Hepatic stellate cell (primary cell): ENCODE measurements at places on chromosomes 16 and 17.

- no peak for DNase-seq
Measured at GRCh38 chr17:13413001-13413400, 188.7 kb downstream of the HS3ST3A1 start.

GRCh38 chr17:65131946-65132345 is 5.2 kb upstream of the RGS9 start:
- peak; percentile 81 for DNase-seq

DNA sequence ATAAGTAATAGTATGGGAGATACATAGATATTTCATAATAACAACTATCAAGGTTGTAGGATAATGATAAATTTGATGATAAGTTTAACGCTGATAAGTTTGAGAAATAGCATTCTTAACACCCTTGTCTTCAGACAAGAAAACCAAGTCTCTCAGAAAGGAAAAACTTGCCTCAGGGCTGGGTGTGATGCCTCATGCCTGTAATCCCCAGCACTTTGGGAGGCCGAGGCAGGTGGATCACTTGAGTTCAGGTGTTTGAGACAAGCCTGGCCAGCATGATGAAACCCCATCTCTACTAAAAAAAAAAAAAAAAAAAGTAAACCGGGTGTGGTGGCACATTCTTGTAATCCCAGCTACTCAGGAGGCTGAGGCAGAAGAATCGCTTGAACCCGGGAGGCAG is 90.7 kb downstream of the SHISA9 start:
- DNase-seq, result no peak

DNA sequence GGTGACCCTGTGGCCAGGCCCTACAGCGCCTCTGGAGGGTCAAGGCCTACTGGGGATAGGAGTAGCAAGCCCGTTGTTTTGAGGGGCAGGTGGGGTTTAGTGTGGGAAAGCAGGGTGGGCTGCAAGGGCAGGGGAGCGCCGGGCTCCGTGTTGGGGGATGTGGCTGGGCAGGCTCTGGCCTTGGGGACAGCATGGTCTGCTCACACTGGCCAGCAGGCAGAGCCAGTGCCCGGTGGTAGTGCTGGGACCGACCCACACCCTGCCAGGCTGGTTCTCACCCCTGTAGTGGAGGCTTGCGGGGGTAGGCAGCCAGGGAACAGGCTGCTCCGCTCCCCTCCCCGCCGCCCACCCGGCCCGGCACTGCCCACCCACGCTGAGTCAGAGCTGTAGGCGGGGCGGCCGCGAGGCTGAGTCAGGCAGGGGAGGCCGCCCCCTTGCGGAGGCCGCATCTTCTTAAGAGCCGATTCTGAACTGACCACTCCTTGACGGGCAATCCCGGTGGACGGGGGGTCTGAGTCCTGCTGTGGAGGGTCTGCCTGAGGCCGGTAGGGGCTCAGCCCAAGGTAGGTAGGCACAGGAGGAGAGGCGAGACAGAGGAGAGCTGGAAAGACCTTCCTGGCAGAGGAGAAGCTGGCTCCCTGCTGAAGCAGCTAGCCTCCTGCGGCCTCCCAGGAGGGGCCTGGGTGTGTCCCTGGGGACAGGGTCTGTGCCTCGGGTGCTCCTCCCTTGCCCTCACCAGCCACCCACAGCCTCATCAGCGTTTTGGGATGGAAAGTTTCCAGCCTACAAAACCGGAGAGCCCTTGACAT is 62.4 kb downstream of the BAIAP2 start:
- peak; percentile 92 for DNase-seq

DNA sequence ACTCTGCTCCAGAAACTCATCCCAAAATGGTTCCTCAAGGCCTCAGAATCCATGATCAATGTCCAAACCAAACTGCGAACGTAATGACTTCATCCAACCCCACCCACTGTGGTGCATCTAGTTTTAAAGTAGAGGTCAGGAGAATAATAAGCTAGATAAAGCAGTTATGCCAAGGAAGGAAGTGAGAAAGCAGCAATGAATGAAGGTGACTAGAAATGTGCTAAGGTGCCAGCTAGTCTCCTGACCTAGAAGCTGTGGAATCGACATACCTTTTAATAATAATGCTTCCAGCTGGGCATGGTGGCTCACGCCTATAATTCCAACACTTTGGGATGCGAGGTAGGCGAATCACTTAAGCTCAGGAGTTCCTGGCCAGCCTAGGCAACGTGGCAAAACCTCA is 99.2 kb downstream of the SMG6 start:
- no peak for DNase-seq
